ENCODE measurements at places on chromosomes 12 and 14.

DNA sequence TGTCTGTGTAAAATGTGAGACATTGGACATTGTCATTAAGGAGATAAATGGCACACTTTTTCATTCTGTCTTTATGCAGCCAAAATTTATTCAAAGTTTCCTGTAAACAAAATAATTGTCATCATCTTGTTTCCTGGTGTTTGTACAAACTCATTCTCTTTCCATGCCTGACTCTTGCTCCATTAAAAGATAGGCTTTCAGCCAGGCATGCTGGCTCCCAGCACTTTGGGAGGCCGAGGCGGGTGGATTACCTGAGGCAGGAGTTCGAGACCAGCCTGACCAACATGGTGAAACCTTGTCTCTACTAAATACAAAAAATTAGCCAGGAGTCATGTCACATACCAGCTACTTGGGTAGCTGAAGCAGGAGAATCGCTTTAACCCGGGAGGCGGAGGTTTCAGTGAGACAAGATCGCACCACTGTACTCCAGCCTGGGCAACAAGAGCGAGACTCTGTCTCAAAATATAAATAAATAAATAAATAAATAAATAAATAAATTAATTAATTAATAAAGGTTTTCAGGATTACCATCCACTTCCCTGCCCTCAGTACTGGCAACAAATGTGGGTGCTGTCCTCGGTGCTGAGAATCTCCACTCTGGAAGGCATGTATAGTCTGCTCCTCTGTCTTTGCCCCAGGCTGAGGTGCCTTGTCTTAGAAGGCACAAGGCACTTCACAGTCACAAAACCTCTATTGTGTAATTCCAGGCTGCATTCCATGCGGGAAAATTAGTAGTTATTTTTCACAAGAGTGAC lies 83.2 kb downstream of the PAH start:
- peak; percentile 14 for DNase-seq

- no peak for DNase-seq
These were observed 28.6 kb upstream of the HSP90B1 start for GRCh38 chr12:103901518-103902173.

DNA sequence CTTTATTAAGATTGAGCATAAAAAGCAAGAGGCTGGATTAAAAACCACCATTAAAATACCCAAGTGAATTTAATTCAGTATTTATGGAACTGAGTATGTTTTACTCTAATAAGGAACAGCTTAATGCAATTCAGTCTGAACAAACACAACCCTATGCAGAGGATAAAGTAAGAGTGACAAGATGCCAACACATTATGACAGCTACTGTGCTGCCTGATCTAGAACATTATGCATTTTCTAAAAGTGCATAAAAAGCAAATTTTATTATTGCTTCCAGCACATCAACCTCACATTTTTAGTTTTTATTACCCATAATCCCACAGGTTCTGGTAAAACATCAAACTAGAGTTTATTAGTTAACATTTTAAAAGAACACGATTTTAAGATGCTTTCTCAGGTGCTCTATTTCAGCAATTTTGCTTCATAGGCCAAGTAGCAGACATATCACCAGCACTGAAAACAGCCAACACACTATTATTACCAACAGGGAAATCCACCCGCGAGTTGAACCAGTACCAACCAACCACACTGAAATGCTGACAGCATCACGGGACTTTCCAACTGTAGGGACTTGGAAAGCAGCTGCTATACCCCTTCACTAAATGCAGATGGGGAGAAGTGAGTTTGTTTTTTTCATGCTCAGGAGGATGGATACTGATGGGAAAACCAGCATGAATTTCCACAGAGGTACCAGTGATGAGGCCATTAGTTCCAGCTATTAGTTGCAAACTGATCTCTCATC lies 372.1 kb downstream of the KCNH5 start:
- no peak for DNase-seq

DNA sequence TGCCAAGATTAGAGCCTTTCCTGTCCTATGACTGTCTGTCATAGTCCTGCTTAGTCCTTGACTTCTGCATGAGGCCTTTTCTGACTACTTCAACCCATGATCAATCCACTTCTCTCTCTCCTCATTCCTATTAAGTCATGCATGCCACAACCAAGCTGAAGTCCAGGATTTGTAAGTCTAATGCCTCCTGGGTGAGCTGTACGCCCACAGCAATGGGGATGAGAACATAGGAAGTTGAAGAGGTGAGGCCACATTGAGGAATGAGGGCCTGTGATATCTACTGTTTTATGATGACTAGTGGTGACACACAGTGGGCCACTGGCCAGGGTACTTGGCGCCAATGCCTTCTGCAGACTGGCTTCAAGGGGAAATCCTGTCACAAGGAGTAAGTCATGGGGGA lies 994.1 kb upstream of the TMEM132C start:
- no peak for DNase-seq

DNA sequence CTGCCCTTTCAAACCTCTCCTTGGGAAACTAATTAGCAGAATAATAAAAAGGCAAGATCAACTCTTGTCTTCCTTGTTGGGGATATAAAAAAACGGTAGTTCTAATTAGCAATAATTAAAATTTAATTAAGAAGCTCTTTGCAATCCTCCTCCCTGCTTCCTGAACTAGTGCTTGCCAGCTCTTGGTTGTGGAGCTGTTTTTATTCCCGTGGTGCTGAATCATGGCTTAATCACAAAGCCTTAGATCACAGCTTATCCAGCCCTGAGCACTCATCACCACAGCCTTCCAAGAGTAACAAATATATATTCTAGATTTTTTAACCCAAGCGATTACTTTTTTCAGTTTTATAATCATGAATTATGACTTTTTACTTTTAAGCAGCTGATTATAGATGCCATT lies 63.2 kb upstream of the INSM2 start:
- DNase-seq = no peak
